ENCODE measurements at places on chromosomes 2 and 18.

DNA sequence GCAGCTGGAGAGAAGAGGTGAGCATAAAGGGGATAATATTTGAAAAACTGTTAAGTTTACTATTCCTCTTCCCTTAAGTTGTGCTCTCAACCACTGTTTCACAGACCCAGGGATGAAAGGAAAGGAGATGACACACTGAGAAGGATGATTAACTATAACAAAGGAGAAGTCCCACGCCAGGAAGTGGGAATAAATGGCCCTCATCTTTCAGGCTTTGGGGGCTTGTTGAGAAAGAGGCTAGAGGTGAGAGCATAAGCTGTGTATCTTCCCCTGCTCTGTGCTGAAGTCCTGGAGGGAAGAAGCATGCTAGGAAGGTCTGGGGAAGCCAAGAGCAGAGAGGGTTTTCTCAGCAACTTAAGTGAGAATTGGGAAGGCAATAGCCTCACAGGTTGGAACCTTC, 399.1 kb upstream of the ATP5MC3 start:
- H3K27ac ChIP-seq, result no peak overlapping the region
- peaks cover 11% of the 10 kb centered on the region for H3K4me1 ChIP-seq
- no peaks in the 10 kb centered on the region for H3K36me3 ChIP-seq
- no peak overlapping the region for H3K4me3 ChIP-seq

GRCh38 chr2:197189426-197190099, 121.0 kb downstream of the ANKRD44 start:
- no peak overlapping the region for H3K4me3 ChIP-seq
- no peak for DNase-seq
- H3K4me1 ChIP-seq, result peaks cover 16% of the 10 kb centered on the region
- no peaks in the 10 kb centered on the region for H3K36me3 ChIP-seq
- no peaks in the 10 kb centered on the region for H3K27me3 ChIP-seq
- no peak overlapping the region for H3K27ac ChIP-seq

DNA sequence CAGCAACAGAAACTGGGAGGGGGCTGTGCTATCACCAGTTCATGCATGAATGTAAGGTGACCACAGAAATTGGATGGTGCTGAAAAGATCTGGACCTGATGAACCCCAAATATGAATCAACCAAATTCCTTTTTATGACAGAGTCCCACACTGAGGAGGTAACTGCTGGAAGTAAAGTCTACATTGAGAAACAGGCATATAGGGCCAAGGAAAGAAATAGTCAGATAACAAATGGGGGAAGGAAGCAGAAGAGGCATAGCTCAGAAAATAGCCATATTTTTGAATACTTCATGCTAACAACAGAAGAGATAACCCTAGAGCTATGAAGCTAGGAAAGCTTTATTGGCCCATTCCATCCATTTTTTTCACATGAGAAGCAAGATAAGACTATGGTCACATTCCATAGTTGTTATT, 25.8 kb downstream of the ZC3H6 start:
- no peaks in the 10 kb centered on the region for H3K4me1 ChIP-seq
- H3K27ac ChIP-seq, result no peak overlapping the region
- H3K4me3 ChIP-seq, result no peak overlapping the region
- peaks cover 5% of the 10 kb centered on the region for H3K36me3 ChIP-seq
- no peak for DNase-seq

- DNase-seq, result no peak
- no peaks in the 10 kb centered on the region for H3K4me1 ChIP-seq
- H3K27ac ChIP-seq, result no peak overlapping the region
- no peaks in the 10 kb centered on the region for H3K36me3 ChIP-seq
These were observed 239.6 kb downstream of the TDRD15 start for GRCh38 chr2:21363364-21363763.

- no peak overlapping the region for H3K4me3 ChIP-seq
- H3K36me3 ChIP-seq, result no peaks in the 10 kb centered on the region
- H3K27me3 ChIP-seq, result no peaks in the 10 kb centered on the region
These were observed 164.3 kb downstream of the MIB1 start for GRCh38 chr18:21904856-21905255.

GRCh38 chr2:31404302-31404701, 10.2 kb downstream of the XDH start:
- H3K27ac ChIP-seq, result no peak overlapping the region
- H3K27me3 ChIP-seq, result no peaks in the 10 kb centered on the region
- H3K4me3 ChIP-seq, result no peak overlapping the region
- no peaks in the 10 kb centered on the region for H3K36me3 ChIP-seq

DNA sequence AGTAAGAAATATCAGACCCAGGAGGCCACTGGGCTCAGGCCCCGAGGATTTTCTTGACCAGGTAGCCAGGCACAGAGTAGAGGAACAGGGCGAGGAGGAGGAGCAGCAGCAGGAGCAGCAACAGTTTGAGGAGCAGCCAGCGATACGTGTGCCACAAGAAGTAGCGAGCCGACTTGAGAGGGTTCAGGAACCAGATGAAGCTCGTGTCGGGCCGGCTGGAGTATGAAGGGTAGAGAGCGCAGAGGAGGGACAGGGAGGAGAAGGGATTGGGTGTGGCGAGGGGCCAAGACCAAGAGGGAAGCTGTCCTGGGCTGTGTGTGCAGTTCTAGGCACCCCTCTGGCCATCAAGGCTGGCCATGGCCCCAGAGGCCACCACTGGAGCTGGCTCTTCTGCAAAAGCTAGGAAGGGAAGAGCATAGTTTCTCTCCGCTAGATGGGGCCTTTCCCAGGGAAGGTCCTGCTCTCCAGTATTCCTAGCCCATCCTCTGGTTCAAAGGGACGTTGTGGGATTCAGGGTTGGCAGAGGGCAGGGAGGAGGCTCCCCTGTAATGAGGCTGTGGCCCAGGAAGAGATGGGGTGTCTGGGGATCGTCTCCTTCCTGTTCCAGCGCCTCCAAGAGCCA, 17.8 kb downstream of the OTOF start:
- H3K4me3 ChIP-seq, result no peak overlapping the region
- no peak overlapping the region for H3K27ac ChIP-seq
- no peaks in the 10 kb centered on the region for H3K4me1 ChIP-seq
- DNase-seq, result no peak
- no peaks in the 10 kb centered on the region for H3K36me3 ChIP-seq

- no peak overlapping the region for H3K27ac ChIP-seq
- DNase-seq, result no peak
- H3K4me1 ChIP-seq, result no peaks in the 10 kb centered on the region
- no peak overlapping the region for H3K4me3 ChIP-seq
- no peaks in the 10 kb centered on the region for H3K36me3 ChIP-seq
- no peaks in the 10 kb centered on the region for H3K27me3 ChIP-seq
These were observed 72.2 kb upstream of the AGAP1 start for GRCh38 chr2:235421618-235422017.

DNA sequence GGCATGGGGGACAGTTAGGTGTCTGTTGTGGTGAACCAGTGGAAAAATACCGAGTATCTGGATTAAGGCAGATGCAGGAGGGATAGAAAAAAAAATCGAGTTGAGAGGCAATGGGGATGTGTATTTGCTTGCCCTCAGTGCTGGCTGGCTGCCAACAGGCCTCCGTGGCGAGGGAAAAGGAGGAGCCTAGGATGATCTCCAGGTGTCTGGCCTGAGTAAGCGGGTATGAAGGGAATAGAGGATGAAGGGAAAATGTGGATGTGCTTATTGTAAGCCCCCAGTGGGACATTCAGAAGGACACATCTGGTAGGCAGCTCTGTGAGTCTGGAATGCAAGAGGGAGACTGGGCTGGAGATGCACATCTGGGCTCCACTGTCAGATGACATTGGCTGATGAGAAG, 22.8 kb downstream of the KCNS3 start:
- no peaks in the 10 kb centered on the region for H3K27me3 ChIP-seq
- H3K4me1 ChIP-seq, result no peaks in the 10 kb centered on the region
- DNase-seq, result no peak

- no peaks in the 10 kb centered on the region for H3K36me3 ChIP-seq
- DNase-seq, result no peak
- H3K27me3 ChIP-seq, result no peaks in the 10 kb centered on the region
- peak overlapping the region; percentile 49 for H3K27ac ChIP-seq
These were observed 24.4 kb upstream of the ITGB6 start for GRCh38 chr2:160224507-160224906.

DNA sequence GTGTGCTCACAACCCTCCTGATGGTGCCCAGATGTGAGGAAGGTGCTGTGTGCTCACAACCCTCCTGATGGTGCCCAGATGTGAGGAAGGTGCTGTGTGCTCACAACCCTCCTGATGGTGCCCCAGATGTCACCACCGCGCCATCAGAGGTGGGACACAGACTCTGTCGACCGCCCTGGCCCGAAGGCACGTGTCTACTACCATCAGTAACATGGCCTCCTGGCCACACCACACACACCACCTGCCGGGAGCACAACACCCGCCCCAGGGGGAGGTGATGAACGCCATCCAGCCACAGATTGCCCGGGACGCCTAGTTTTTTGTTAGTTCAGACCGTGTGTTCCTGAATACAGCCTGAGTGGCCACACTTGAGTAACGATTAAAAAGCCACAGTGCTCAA, 24.5 kb downstream of the HDAC4 start:
- DNase-seq, result no peak
- peaks cover 16% of the 10 kb centered on the region for H3K4me1 ChIP-seq
- H3K27ac ChIP-seq, result no peak overlapping the region
- H3K4me3 ChIP-seq, result no peak overlapping the region
- no peaks in the 10 kb centered on the region for H3K36me3 ChIP-seq

DNA sequence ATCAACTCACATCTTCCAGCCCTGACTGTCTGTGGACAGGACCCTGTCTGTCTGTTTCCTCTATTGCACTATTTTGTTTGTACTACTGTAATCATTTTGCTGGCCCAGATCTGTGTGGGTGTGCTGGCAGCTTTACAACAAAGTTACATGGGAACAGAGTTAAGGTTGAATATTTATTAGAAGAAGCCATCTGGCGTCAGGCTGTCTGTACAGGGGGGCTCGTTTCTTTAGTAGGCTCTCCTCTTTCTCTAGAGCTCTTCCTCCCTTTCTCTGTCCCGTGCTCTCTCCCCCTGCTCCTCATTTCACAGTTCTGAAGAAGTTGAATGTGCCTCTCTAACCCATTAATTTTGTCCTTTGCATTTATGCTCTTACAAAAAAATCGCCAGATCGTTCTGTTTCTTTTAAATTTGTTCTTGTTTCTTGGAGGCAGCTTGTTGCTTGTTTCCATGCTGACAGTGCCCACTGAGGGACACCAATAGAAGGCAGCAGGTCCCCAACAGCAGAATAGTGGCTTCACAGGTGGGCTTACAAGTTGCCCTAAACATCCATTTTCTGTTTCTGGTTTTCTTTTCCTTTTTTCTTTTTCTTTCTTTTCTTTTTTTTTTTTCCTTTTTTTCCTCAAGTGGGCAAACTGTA, 315.2 kb upstream of the ZEB2 start:
- no peak overlapping the region for H3K4me3 ChIP-seq
- H3K27ac ChIP-seq, result no peak overlapping the region
- no peaks in the 10 kb centered on the region for H3K36me3 ChIP-seq
- no peaks in the 10 kb centered on the region for H3K27me3 ChIP-seq
- H3K4me1 ChIP-seq, result peaks cover 14% of the 10 kb centered on the region
- DNase-seq, result no peak

GRCh38 chr18:332721-333510, 65.1 kb upstream of the THOC1 start:
- H3K27me3 ChIP-seq, result no peaks in the 10 kb centered on the region
- DNase-seq, result no peak
- peaks cover 23% of the 10 kb centered on the region for H3K4me1 ChIP-seq
- H3K36me3 ChIP-seq, result no peaks in the 10 kb centered on the region
- H3K27ac ChIP-seq, result no peak overlapping the region

- H3K27me3 ChIP-seq, result no peaks in the 10 kb centered on the region
- H3K36me3 ChIP-seq, result no peaks in the 10 kb centered on the region
- DNase-seq, result peak; percentile 48
- H3K4me3 ChIP-seq, result no peak overlapping the region
These were observed 19.6 kb upstream of the RPIA start for GRCh38 chr2:88671786-88672427.

GRCh38 chr18:32607816-32608215, 137.1 kb upstream of the GAREM1 start:
- H3K36me3 ChIP-seq, result no peaks in the 10 kb centered on the region
- no peak overlapping the region for H3K27ac ChIP-seq
- H3K27me3 ChIP-seq, result no peaks in the 10 kb centered on the region
- H3K4me3 ChIP-seq, result no peak overlapping the region
- DNase-seq, result no peak
- no peaks in the 10 kb centered on the region for H3K4me1 ChIP-seq

GRCh38 chr2:229728370-229728769, 14.0 kb upstream of the DNER start:
- H3K27me3 ChIP-seq, result no peaks in the 10 kb centered on the region
- H3K36me3 ChIP-seq, result no peaks in the 10 kb centered on the region
- no peak for DNase-seq
- no peak overlapping the region for H3K4me3 ChIP-seq
- H3K27ac ChIP-seq, result no peak overlapping the region
- H3K4me1 ChIP-seq, result no peaks in the 10 kb centered on the region

GRCh38 chr2:239061824-239062570, 214.1 kb downstream of the TWIST2 start:
- peaks cover 89% of the 10 kb centered on the region for H3K36me3 ChIP-seq
- no peak overlapping the region for H3K27ac ChIP-seq
- no peaks in the 10 kb centered on the region for H3K4me1 ChIP-seq
- no peak overlapping the region for H3K4me3 ChIP-seq

DNA sequence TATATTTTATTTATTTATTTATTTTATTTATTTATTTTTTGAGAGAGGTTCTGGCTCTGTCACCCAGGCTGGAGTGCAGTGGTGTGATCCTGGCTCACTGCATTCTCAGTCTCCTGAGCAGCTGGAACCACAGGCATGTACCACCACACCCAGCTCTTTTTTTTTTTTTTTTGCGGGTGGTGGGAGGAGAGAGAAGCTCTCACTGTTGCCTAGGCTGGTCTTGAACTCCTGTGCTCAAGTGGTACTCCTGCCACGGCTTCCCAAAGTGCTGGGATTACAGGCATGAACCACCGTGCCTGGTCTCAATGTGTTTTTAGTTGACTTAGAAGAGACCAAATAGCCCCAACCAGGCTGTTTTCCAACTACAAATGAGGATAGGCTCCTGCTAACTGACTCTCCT, 80.7 kb downstream of the PDCL3 start:
- no peaks in the 10 kb centered on the region for H3K27me3 ChIP-seq
- H3K4me3 ChIP-seq, result no peak overlapping the region
- no peaks in the 10 kb centered on the region for H3K4me1 ChIP-seq

GRCh38 chr2:190891372-190891771, 10.8 kb downstream of the GLS start:
- no peak overlapping the region for H3K27ac ChIP-seq
- no peaks in the 10 kb centered on the region for H3K27me3 ChIP-seq
- peaks cover 77% of the 10 kb centered on the region for H3K4me1 ChIP-seq

DNA sequence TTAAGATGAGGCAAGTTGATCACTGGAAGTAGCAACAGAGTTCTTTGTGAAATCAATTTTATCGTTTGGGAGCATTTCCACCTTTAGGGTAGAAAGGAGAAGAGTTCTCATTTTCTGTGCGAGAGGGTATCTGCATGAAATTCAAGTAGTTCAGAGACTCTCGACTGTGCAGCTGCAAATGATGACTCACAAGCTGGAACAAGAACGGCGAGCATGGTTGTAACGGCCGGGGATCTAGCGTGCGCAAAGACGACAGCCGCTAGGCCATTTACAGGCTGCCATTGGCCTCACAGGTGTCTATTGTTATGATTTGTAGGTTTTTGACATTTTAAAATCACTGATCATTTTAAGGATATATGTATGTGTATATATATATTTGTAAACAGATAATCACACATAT, 5.2 kb downstream of the KLHL29 start:
- no peak overlapping the region for H3K4me3 ChIP-seq
- H3K27ac ChIP-seq, result no peak overlapping the region
- H3K4me1 ChIP-seq, result peaks cover 5% of the 10 kb centered on the region
- peaks cover 79% of the 10 kb centered on the region for H3K27me3 ChIP-seq
- H3K36me3 ChIP-seq, result no peaks in the 10 kb centered on the region
- DNase-seq, result no peak

GRCh38 chr18:67692811-67693210, 176.3 kb upstream of the DSEL start:
- H3K27ac ChIP-seq, result no peak overlapping the region
- no peaks in the 10 kb centered on the region for H3K36me3 ChIP-seq
- no peak for DNase-seq
- H3K4me1 ChIP-seq, result no peaks in the 10 kb centered on the region
- H3K4me3 ChIP-seq, result no peak overlapping the region

All from left lung (tissue), 14 donors.